ELR (cell line): ENCODE measurements at places on chromosomes 7 and 10.

DNA sequence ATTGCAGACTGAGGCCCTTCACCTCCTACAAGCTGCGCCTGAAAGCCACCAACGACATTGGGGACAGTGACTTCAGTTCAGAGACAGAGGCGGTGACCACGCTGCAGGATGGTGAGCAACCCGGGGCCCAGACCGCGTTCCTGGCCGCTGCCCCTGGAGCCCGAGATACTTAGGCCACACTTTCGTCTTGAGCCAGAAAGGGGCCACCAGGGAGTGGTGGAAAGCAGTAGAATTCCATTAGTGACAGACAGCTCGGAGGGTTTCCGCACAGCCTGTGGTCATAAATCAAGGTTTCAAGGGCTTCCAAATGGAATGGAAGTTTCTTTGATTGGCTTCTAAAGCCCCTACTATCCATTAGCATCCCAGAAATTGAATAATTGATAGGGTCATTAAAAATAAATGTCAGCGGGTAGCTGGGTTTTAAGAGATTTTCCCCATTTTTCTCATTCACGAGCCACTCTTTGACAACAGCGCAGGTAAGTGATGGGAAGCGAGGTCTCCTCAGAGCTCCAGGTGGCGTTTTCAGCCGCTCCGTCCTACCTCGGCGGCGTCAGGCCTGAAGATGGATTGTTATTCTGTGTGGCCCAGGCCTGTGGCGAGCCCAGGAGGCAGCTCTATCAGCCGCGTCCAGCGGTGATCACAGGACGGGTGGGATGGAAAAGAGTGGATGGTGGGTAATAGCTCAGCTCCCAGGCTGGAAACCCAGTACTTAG, 523.5 kb upstream of the FOXK1 start:
- DNase-seq: no peak

DNA sequence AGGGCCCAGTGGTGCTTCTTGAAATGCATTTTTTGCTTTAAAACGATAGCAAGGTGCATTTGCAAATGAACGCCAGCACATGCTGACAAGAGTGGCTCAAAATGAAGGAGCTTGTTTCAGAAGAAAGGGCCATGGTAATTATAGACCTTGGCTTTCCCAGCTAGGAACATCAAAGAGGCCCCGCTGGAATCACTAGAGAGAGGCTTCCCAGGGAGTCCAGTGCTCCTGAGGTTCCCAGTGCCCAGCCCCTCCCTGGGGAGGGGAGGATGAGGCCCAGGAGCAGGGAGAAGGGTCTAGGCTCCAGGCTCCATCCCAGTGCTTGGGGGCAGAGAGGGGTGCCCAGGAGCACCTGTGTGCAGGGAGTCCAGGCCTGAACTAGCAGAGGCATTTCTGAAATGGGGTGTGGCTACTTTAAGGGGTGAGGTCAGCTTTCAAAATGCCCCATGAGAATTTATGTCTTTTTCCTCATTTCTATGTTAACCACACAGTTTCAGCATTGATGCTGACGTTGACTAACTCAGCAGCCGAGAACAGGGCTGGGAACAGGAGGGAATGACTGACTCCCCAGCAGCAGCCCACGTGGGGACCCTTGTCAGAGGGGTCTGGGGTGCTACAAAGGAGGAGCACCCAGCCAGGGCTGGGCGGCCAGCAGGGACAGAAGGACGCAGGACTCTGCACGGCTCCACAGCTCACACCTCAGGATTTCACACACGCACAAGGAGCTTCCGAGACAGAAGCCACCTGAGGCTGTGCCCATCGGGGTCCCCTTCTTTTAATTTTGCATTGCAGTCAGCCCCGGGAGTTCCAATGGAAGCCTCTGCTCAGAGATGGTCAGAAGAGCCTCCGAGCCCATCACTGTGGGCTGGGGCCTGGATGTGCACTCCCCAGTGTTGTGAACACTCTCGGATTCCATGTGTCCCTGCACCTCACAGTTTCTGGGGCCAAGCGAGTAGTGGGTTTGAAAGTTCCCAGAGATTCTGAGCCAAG, 570.2 kb downstream of the PTPRN2 start:
- DNase-seq: no peak

DNA sequence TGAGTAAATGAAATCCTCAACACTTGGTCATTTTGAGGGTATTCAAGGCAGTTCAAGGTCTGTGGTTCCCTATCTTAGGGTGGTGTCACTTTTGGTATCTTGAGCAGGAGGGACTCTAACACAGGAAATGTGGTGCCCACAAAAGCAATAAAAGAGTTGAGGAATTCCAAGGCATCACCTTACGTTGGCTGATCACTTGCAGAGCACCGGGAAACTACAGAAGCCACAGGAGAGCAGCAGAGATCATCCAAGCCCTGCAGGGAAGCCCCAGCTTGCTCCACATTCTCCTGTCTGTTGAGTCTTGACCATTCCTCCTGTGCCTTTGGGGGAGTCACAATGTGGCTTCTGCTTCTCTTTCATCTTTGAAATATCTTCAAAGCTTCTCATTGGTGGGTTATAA, 565.8 kb upstream of the ADARB2 start:
- no peak for DNase-seq

GRCh38 chr10:120436439-120437112, 20.5 kb upstream of the PLPP4 start:
- peak; percentile 83 for DNase-seq

- DNase-seq: no peak
These were observed 94.6 kb downstream of the ADARB2 start for GRCh38 chr10:1642600-1643160.

- no peak for DNase-seq
These were observed 1.4 kb downstream of the ITGB1 start for GRCh38 chr10:32956365-32957197.

DNA sequence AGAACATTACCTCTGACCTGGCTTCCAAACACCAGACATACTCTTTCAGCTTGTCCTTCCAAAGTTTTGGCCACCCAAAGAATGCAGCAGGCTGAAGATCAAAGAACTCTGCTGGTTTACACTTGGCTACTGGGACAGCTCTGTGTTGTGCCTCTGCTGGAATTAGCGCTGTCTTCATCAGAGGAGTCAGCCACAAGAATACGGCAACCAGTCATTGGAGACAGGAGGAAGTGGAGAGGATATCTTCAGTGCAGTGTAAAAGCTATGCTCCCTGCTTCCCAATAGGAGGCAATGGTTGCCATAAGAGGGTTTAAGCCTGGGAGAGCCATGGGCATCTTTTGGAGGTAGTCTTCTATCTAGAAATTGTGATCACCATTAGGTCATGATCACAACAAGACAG, 126.7 kb upstream of the WNT16 start:
- no peak for DNase-seq

GRCh38 chr10:84405662-84406061, 77.3 kb downstream of the CCSER2 start:
- no peak for DNase-seq

DNA sequence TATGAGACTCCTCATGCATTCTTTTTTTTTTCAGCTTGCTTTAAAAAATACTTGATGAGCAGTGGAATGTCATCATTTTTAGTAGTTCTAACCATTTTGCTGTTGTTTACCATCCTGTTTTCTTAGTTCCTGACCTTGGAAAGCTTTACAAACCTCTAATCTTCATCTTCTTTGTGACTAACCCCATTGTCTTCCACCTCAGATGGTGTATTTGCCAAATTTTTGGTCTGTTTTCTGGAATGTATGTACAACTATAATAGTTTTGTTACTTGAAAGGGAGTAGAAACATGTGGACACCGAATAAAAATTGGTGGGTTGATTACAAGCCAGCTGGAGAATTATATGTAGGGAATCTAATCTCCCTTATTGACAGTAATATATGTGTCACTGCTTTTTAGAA, 172.7 kb downstream of the SND1 start:
- DNase-seq: no peak

DNA sequence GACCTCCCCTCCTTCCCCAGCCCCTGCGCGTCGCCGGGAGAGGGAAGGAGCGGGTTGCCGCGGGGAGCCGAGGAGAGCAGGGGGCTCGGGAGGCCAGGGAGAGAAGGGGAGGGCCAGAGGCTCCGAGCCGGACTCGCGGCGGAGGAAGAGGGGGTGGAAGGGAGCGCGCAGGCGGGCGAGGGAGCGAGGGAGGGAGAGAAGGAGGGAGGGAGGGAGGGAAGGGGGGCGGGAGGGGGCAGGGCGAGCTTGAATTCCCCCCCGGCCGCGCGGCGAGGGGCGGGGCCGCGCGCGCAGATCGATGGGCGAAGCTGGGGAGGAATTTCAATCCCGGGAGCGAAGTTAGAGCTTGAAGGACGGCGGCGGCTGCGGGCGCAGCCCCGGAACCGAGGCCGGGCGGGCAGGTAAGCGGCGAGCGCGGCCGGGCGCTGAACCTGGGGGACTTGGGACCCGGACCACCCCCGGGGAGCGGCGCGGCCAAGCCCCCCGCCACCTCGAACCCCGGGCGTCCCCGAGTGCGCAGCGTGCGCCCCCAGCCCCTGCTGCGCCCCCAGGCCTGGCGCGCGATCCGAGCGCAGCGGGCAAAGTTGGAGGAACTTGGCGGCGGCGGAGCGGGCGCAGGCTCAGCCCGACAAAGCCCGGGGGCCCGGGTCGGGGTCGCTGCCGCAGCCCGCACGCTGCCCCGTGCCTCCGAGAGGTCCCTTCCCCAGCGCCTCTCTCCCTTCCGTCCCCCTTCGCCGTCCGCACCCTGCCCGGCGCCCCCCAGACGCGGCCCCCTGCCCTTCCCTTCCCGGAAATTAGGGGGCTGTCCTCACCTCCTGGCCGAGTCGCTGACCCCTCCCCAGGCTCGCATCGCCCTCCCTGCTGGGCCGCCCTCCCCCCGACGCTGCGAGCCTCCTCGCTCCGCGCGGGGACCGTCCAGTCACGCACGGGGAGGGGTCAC, at the start of gene ELFN1:
ELFN1 (plus strand) TSS at position 324 of the 940 bp plus-strand sequence. CDS start 74,320 bp downstream, outside the sequence.
- DNase-seq: peak; percentile 29

DNA sequence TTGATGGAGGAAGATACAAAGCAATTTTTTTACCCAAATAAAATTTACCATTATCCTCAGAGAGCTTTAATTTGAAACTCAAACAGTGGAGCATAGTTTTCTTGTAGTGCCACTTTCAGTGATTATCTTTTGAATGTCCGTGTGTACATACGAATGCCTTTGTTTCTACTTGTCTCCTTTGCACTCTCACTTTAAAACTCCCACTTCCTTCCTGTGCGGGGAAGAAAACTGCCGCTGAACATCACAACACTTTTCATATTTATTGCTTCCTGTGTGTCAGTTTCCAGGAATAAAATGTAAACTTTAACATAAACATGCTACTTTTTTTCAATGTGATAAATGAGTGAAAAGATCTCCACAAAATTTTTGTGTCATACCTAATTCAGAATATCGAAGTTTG, 102.4 kb downstream of the SEMA3A start:
- DNase-seq: peak; percentile 15

GRCh38 chr7:68712956-68713495, 885.2 kb upstream of the AUTS2 start:
- no peak for DNase-seq

DNA sequence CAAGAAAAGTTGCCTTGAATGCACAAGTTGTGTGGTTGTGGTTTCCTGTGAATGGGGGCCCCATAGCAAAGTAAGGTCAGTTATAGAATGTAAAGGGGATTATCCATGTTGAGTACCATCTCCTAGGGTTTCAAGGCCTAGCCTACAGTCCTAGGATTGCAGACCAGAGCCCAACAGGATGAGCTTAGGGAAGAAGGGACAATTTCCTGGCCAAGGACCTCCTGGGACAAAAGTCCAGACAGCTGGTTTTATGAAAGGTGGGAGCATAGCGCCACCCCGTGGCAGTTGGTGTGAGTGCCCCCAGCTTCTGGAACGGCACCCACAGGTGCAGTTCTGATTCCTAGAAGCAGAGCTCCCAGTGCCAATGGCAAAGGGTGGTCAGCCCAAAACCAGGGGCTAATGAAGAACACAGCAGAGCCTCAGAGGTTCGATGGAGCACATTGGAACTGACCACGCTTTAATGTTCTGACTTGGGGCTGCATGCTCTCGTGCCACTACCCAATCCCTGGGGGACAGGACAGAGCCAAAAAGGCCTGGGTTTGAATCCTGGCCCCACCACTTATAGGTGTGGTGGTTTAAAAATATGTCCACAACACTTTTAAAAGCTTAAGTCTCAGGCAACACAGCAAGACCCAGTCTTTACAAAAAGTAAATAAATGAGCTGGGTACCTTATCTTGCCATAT, 25.8 kb upstream of the TMEM120A start:
- peak; percentile 67 for DNase-seq

GRCh38 chr10:77374189-77374656, 263.4 kb downstream of the KCNMA1 start:
- DNase-seq: no peak

GRCh38 chr10:48762064-48763042, 77.7 kb downstream of the WDFY4 start:
- DNase-seq: no peak

- DNase-seq: no peak
These were observed 156.6 kb downstream of the SKIDA1 start for GRCh38 chr10:21368728-21369425.

DNA sequence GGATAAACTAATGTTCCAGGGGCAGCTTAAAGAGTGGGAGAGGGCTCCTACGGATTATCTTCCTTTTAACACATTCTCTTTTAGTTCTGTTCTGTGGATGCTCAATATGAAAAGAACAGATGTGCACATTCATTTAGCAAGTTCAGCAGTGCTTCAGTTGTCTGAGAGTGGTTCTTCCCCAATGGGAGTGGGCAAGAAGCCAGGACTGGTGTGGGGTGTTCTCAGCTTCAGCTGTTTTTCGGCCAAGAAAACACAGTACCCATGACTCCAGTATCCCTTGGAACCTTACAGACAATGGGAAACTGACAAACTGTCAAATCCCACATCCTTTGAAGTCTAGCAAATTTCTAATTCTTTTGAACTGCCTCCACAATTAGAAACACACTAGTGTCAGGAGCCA, 71.5 kb upstream of the LRRC17 start:
- no peak for DNase-seq

DNA sequence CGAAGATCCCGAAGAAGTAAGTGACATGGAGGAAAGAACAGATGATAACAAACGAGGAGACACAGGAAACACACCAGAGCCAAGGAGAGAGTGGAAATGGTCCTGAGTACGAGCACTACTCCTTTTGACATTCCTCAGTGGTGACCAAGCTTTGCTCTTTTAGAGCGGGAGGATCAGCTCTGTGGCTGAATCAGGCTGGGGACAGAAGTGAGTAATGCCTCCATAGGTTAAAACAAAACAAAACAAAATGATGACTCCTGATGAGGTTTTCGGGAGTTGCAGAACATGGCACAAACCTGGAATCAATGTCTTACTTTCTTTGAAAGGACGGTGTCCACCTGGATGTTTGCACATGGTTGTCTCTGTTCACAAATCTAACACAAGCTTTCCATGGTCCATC, 30.3 kb upstream of the TCF7L2 start:
- peak; percentile 96 for DNase-seq

- peak; percentile 17 for DNase-seq
These were observed 6.7 kb upstream of the OTUD1 start for GRCh38 chr10:23432166-23432565.

DNA sequence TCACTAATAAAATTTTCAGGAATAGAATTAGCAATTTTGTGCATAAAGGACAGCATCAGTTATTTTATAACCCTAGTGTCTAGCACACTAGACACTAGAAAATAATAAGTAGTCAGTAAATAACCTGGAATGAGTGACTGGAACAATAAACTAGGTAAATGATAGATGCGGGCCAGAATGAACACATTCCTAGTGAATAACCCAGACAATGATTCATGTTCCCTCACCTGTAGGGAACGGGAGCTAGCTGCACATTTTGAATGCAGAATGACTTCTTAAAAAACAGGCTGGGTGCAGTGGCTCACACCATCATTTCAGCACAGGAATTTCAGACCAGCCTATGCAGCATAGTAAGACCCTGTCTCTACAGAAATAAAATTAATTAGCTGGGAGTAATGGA, 3.2 kb upstream of the ATOH7 start:
- DNase-seq: no peak
